ENCODE measurements at places on chromosomes 12 and 14. TPM values are rescaled to one million over a fixed set of nuclear protein-coding genes. Genes with fewer than 3 reads are reported as not detected.

DNA sequence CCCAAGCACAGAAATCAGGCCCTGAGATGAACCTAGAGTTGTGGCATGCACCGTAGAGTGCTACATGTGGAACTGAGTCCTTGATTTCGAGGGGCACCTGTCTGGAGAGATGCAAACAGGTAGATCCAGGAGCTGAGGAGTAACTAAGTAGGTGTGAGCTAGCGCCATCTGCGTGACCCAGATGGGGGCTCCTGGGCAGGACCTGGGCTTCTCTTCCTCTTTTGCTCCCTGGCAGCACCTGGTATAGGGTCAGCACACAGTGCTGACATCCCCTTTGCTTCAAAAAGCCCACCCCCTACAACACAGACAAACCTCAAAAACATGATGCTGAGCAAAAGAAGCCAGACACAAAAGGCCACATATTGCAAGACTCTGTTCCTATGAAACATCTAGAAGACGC, 65.8 kb downstream of the PITPNM2 start:
- no peak for DNase-seq

GRCh38 chr14:41137741-41138140, 468.9 kb upstream of the LRFN5 start:
- DNase-seq: no peak

GRCh38 chr14:70641548-70642302, at the start of gene TTC9:
Gene TTC9 (plus strand): TSS chr14:70641916. CDS start chr14:70642130, 214 bp downstream.
- no peak for DNase-seq

- peak; percentile 46 for DNase-seq
Measured at GRCh38 chr14:77607741-77608302, 8.6 kb downstream of the SPTLC2 start.

DNA sequence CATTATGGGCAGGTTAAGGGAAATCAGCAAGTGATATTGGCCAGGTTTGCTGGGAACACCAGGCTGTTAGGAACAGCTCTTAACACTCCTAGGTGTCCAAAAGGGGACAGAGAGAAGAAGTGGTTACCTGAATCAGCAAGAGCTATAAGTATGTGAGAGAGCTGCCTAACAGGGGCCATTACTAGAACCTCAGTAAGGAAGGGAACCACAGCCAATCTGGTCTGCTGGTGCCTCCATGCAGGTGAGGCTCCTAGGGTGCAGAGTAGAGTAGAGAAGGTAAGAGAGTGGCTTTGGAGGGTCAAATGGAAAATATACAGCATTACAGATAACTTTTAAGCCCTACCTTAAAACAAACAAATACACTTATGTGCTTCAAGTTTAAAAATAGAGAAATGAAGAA, 36.6 kb upstream of the CCT2 start:
- DNase-seq: no peak

Gene RNF34
- total RNA-seq: 44.9 TPM

Gene GLIPR1
- 15.9 TPM for total RNA-seq

Gene RNFT2
- 10.7 TPM for total RNA-seq

Gene CLEC4A
- 2.0 TPM for total RNA-seq
